Umbilical cord (tissue), 2 donors: ENCODE measurements at places on chromosomes 6 and 20.

- peak; percentile 24 for DNase-seq
Measured at GRCh38 chr6:130967502-130968445, 95.3 kb downstream of the EPB41L2 start.

- no peak for DNase-seq
Measured at GRCh38 chr20:50919567-50919966, 11.7 kb downstream of the ADNP start.

DNA sequence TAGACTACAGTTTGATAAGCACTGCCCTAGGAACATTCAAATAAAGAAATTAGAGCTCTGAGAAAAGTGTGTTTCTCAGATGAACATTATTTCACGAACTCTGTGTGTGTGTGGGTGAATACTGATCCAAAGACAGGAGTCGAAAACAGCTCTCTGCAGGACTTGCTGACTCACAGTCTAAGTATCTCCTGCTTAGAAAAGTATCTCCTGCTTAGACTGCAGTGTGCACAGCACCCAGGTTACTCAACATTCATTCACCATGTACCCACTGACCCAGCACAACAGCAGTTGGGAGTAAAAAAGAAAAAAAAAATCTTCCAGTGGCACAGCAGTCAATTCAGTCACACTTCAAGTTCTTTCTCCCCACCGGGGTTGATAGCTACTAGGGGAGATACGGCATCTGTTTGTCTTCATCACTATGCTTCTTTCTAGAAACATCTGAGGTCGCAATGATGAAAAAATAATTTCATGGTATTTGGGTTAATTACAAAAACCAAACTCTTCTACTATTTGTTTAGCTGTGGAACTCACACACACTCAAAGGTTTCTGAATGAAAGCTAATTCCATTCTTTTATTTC lies 48.0 kb downstream of the GCLC start:
- DNase-seq, result peak; percentile 16

DNA sequence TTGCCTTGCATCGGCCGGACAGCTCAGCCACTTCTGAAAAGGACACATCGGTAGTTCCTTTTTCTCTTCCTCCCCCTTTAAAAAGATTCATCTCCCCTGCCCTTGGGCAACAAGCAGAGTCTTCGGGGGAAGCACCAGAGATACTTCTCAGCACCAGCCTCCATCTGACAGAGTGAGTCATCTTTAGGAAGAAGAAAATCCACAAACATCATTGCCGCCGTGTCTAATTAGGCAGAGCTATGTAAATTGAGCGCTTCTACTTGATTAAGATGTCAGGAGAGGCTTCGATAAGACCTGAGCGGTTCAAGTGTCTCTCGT lies 186.4 kb downstream of the TAF4 start:
- no peak for DNase-seq

DNA sequence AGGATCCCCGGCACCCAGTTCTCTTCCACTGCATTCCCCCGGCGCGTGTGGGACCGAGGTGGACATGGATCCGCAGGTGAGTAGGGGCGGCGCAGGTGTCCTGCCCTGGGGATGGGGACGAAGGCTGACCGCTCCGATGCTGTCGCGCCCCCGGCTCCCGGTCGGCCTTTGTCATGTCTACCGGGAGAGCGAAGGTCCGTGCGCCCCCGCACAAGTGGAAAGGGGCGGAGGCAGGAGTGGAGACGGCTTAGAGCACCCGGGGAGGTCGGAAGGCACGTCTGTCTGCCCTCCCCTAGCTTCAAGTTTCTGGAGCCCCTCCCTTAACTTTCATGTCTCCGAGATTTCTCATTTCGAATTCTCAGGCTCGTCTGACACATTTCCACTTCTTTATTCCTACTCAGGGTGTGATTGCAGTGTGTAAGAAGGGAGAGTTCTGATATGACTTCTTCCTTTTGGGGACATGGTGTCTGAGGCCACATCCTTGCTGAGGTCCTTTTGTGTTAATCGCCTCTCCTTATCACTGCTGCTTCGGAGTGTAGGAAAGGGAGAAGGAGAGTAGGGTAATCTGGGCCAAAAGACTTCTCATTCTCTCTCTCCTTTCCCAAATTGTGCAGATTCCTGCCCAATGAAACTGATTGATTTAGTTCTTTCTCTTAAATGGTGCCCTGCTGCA lies 435 bp downstream of the KIFC1 start:
- DNase-seq, result peak; percentile 43

- no peak for DNase-seq
Measured at GRCh38 chr6:13302291-13302690, 26.0 kb downstream of the TBC1D7 start.

DNA sequence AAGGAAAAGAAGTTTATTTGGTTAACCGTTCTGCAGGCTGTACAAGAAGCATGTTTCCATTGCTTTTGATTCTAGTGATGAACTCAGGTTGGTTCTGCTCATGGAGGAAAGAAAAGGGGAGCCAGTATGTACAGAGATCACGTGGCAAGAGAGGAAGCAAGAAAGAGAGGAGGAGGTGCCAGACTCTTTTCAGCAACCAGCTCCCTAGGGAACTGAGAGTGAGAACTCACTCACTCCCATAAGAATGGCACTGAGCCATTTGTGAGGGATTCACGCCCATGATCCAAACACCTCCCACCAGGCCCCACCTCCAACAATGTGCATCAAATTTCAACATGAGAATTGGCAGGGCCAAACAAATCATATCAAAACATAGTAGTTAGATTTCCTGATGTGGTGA lies 649.1 kb downstream of the EPM2A start:
- no peak for DNase-seq

DNA sequence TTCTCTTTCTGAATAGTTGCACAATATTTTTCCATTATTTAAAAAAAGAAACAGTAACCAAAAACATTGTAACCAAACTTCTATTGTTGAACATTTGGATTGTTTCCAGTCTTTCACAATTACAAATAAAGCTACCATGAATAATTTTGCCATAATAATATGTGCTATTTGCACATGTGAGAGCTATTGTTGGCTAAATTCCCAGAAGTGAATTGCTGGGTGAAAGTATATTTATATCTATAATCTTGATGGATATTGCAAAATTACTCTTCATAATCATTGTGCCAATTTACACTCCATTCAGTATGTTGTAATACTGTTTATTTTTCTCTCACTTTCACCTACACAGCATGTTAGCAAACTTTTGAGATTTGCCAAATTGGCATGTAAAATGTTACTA lies 36.6 kb upstream of the SLC22A16 start:
- no peak for DNase-seq

GRCh38 chr20:7161690-7162089 lies 394.2 kb downstream of the BMP2 start:
- peak; percentile 32 for DNase-seq

DNA sequence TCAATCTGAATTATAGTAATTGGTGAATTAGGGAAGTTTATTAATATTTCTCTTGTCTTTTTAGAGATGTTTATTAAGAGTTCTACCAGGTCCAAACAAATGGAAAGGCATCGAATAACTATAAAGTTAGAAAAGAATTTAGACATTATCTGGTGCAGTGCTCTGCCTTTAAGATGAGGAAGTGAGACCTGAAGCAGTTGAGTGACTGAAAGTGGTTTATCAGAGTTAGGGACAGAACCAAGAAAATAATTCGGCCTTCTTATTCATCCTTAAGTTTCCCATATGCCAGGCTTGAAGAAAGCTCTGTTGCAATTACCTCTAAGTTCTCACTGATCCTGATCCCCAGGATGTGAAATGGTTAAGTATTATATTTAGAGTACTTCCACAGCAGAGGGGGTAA lies 94.2 kb upstream of the FLRT3 start:
- DNase-seq, result no peak

DNA sequence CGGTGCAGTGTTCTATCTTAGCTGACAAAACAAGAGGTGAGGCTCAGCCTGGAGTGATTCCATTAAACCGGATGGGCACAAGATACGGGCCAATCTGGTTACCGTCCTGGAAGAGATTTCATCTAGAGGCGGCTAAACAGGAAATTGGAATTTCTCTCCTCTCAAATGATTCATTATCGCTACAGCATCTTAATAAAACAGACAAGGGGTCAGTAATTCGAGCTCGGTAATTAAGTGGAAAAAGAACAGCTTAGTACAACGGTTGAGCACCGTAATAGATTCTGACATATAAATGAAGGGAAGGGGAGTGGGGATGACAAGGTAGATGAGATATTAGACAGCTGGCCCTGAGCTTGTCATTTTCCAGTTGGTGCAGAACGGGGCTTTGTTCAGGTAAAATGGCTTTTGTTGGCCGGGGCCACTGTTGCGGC lies 137.2 kb downstream of the EDN3 start:
- DNase-seq, result no peak

- peak; percentile 81 for DNase-seq
Measured at GRCh38 chr6:155248008-155249001, 15.5 kb upstream of the CLDN20 start.
